ENCODE measurements at places on chromosomes 12 and 14. TPM values are rescaled to one million over a fixed set of nuclear protein-coding genes. Genes with fewer than 3 reads are reported as not detected.

Gene SDR9C7
- 0.41 TPM for total RNA-seq

Gene PPP1R36
- 0.82 TPM for total RNA-seq

Gene SLCO1B3
- total RNA-seq = not detected

GRCh38 chr12:23127701-23128100 lies 502.7 kb downstream of the ETNK1 start:
- no peak for DNase-seq

- no peak for DNase-seq
Observed at GRCh38 chr12:66241061-66242043, 52.3 kb downstream of the IRAK3 start.

- no peak for DNase-seq
Observed at GRCh38 chr12:6392504-6392903, 8.5 kb downstream of the LTBR start.

- no peak for DNase-seq
Observed at GRCh38 chr14:77043984-77044485, 15.5 kb upstream of the IRF2BPL start.

- DNase-seq = no peak
Observed at GRCh38 chr12:132458846-132459641, 30.9 kb upstream of the FBRSL1 start.

DNA sequence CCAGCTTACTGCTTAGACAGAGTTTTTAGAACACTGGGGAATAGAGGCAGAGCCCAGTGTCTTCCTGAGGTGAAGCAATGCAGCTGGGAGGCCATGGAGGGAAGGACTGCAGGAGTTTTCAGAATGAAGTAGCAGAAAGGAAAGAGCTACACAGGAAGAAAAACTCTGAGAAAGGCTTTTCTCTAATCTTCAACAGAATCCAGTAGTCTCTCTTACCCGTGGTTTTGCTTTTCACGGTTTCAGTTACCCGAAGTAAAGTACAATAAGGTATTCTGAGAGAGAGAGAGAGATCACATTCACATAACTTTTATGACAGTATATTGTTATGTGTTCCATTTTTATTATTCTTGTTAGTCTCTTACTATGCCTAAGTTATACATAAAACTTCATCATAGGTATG lies 761.6 kb downstream of the BCL11B start:
- DNase-seq = no peak

- DNase-seq = no peak
Observed at GRCh38 chr14:64658201-64658600, 46.0 kb upstream of the PLEKHG3 start.

DNA sequence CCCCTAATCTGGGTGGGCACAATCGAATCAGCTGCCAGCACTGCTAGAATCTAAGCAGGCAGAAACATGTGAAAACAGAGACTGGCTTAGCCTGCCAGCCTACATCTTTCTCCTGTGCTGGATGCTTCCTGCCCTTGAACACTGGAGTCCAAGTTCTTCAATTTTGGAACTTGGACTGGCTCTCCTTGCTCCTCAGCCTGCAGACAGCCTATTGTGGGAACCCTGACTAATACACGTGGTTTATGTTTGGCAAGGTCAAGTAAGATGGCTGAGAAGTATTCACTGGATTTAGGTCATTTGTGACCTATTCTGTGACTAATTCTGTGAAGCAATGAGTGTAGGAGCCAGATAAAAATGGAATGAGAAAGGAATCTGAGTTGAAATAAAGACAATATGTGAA lies 11.0 kb downstream of the GPR135 start:
- DNase-seq = no peak

DNA sequence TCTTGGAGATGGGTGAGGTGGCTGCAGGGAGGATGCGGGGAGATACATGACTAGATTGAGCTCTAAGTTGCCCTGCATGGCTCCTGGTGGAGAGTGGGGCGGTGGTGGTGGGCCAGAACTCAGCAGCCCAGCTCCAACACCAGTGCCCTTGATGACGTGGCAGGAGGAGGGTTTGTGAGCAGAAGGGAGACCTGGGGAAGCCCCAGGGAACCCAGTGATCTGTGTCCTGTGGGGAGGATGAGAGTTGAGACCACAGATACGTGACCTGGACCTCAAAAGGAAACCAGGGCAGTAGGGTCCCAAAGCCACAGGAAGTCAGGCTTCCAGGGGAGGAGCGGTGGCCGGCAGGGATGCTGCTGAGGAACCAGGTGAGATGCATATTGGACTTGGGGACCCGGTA lies 989.1 kb upstream of the TMEM132C start:
- no peak for DNase-seq

- no peak for DNase-seq
Observed at GRCh38 chr12:108720757-108721514, 10.4 kb downstream of the CORO1C start.

Measured in frontal cortex (tissue), 4 donors.